ENCODE measurements at places on chromosomes 5 and 9.

DNA sequence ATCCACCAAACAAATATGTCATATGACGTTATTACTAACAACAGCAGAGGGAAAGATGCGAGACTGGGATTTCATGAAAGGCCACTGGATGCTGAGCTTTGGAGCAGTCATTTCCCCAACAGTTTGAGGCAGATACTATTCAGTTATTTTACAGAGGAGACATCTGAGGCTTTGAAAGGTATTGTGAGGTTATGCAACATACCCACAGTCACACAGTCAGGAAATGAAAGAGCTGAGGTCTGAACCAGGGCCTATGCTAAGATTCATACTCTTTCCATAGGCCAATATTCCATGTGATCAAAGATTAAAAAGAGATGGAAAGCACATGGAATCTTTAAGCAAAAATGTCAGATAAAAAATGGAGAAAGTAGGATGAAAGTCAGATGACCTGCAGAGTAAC is 63.0 kb downstream of the LPAR1 start:
- DNase-seq = no peak

- no peak for DNase-seq
Measured at GRCh38 chr5:58459146-58460001, 512 bp downstream of the PLK2 start.

DNA sequence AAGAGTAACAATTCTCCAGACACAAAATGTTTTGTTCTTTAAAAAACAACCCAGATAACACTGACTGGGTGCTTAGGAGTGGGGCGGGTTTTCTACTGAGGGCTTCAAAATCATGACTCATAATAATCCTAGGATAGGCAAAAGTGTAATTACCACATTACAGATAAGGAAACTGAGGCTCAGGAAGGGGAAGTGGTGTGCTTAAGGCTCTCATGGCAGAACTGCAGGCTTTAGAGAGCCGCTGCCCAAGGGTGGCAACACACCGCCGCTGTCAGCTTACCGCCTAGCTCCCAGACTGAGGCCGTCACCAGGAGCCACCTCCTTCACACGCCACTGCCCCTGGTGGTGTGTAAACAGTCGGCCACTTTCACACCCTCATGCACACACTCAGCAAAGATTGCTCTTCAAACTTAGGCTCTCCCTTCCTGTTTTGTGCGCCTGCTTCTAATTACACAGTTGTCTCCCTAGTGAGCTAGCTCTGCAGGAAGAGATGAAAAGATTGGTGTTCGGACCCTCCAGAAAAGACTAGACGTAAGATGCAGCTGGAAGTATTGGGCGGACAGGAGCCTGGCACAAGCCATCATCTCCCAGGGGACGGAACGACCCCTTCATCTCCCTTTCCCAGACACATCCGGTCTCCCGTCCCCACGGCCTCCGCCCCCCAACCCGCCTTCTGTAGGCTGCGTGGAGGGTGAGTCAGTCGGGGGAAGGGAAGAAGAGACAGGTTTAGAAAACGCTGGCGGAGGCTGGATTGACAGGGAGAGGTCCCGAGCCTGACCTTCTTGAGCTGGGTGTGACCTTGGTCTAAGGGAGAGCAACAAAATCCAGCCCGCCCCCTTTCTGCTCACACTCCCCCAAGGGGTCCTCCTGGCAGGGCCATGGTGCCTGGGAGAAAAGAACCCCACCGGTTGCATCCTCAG is 162.7 kb downstream of the SYK start:
- peak; percentile 45 for DNase-seq

DNA sequence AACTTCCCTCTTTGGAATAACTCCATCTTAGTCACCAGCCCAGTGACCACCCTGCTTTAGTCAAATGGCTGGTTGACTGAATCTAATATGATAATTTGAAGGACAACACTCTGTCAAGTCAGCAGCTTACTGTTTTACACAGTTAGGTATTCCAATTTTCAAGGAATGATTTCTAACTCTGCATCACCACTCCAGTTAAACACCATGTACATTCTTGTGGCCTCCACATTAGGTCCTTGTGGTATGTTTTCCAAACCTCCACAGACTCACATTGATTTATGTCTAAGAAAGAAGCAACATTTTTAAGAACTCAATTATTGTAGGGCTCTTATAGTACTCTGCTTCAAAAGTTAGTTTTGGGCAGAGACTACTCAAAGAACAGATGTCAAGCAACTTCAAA is 110.7 kb downstream of the TLE1 start:
- no peak for DNase-seq

DNA sequence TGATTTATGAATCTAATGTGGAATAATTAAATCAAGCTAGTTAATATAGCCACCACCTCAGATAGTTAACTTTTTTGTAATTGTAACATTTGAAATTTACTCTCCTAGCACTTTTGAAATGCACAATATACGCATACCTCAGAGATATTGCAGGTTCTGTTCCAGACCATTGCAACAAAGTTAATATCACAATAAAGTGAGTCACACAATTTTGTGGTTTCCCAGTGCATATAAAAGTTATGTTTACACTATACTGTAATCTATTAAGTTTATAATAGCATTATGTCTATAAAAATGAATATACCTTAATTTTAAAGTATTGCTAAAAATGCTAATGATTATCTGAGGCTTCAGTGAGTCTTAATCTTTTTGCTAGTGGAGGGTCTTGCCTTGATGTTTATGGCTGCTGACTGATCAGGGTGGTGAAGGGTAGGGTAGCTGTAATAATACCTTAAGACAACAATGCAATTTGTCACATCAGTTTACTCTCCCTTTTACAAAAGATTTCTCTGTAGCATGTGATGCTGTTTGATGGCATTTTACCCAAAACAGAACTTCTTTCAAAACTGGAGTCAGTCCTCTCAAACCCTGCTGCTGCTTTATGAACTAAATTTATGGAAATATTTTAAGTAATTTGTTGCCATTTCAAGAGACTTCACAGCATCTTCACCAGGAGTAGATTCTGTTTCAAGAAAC is 235.1 kb upstream of the ADAMTSL1 start:
- DNase-seq = no peak

DNA sequence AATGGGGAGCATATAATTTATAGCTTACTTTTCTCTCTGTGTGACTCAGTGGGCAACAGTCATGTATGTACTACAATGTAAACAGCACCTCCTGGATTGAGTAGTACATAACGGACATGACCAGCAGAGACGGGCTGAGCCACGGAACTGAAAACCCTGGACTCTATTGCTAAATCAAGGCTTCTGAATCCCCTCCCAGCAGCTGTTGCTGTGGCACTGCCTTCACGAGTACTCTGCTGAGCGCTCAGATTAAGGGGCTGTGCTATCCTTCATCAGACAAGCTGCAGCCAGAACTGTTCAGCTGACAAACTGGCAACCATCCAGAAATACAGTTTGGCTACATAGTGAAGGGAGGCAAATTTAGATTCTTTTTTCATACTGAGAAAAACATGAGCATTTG is 131.3 kb upstream of the CCDC180 start:
- no peak for DNase-seq

GRCh38 chr9:98491231-98491651 is 217.5 kb downstream of the GABBR2 start:
- DNase-seq = peak; percentile 39

- peak; percentile 21 for DNase-seq
Measured at GRCh38 chr9:101601904-101602765, 7.4 kb upstream of the PPP3R2 start.

DNA sequence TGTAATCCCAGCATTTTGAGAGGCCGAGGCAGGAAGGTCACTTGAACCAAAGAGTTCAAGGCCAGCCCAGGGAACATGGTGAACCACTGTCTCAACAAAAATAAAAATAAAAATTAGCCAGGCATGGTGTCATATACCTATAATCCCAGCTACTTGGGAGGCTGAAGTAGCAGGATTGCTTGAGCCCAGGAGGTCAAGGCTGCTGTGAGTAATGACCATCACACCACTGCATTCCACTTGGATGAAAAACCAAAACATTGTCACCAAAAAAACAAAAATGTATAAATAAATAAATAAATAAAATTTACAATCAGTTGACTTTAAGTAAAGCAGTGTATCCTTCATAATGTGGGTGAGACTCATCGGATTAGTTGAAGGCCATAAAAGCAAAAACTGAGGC is 541.4 kb downstream of the CSNK1G3 start:
- DNase-seq = no peak

- no peak for DNase-seq
Measured at GRCh38 chr5:160330212-160330611, 17.8 kb upstream of the CCNJL start.

- peak; percentile 77 for DNase-seq
Measured at GRCh38 chr9:21789541-21790037, 12.8 kb upstream of the MTAP start.

DNA sequence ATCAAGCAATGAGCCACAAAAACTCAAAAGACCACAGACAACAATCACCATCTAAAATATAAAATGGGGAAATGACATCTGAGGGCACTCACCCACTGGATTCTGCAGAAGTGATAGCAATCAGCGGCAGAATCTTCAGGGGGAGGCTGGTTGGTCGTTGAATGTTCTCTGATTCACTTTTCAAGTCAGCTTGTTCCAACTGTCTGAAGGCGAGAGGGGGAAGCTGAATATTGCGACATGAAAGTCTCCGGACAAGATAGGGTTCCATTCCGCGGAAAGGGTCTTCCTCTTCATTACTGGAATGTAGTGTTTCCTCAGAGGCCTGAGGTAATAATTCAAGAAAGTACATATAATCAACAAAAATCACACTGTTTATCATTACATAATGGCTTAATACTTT is 94.9 kb upstream of the PDE4D start:
- no peak for DNase-seq

- no peak for DNase-seq
Measured at GRCh38 chr5:180120237-180121101, 48.9 kb upstream of the RNF130 start.

DNA sequence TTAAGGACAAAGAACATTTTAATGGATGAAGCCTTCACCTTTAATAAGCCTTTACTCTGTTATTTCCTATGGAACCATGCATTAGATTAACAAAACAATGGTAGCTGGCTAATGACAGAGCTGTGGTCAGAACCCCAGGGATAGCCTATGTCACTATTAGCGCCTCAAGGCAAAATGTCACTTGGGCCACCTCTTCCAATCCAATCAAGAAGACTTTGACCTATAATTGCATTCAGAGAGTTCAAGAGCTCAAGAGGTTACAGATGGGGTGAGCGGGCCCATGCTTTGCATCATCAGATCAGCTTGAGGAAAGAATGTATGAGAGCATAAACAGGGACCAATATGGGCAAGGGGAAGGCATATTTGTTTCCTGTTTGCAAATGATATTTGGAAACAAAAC is 425.1 kb downstream of the ARHGEF28 start:
- DNase-seq = no peak

GRCh38 chr9:13759551-13759950 is 480.1 kb upstream of the MPDZ start:
- DNase-seq = no peak

GRCh38 chr5:140631831-140632365 is 1.1 kb downstream of the CD14 start:
- no peak for DNase-seq

GRCh38 chr9:119298076-119298853 is 71.0 kb downstream of the BRINP1 start:
- no peak for DNase-seq

- DNase-seq = no peak
Measured at GRCh38 chr9:911005-911404, 65.5 kb upstream of the DMRT3 start.

GRCh38 chr9:126117631-126118030 is 209.0 kb upstream of the MVB12B start:
- DNase-seq = no peak

- no peak for DNase-seq
Measured at GRCh38 chr5:2442496-2443354, 308.8 kb downstream of the IRX2 start.

DNA sequence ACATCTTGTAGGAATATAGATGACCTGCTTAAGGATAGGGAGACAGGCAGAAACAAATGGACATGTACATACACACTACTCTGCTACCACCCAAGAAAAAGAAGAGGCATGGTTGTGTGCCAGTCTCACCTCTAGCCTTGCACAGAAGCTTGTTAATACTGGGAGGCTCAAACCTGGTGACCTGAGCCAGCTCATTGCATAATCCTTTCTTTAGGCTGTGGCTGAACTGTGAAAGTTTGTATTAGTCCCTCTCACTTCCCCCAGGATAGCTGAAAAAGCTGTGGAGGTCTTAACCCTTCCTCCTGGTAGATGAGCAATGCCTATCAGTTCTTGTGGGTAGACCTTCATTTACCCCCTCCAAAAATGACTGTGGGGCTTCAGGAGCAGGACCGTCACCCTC is 28.7 kb downstream of the TPD52L3 start:
- no peak for DNase-seq

DNA sequence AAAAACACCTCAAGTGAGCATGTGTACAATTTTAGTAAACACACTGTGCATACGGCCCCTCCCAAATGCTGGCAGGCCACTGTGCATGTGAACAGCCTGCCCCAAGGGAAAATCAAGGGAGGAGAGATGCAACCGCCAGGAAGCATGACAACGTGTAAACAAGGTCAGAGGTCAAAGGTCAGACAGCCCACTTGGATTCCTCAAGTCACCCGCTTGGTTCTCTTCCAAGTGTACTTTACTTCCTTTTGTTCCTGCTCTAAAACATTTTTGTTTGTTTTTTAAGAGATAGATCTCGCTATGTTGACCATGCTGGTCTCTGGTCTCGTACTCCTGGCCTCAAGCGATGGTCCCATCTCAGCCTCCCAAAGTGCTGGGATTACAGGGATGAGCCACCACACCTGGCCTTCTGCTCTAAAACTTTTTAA is 126.7 kb upstream of the SHB start:
- no peak for DNase-seq

DNA sequence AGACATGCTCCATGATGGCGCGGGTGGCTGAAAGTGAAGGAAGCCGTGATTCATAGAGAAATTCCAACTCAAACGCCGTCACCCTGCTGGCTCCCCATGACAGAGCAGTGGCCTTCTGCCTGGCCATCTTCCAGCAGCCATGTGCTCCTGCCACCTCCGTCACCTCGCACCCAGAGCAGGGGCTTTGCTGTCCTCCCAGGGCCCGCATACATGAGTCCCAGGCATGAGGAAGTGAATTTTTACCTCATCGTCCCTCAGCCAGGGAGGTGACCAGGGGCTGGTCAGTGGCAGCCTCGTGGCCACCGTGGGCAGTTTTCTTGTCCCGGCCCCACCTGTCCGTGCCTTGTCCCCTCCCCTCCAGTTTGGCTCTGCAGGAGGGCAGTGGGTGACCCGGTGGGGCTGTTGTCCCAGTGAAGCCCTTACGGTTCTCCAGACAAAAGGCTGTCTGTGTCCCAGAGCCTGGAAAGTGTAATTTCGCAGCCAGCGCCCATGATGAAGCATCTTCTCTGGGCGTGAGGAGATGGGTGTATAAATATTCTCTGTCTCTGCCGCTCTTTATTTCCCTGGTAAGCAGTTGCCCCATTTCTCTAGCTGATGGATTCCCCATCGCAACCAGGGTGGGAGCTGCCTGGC is 124.0 kb upstream of the LMX1B start:
- DNase-seq = no peak

DNA sequence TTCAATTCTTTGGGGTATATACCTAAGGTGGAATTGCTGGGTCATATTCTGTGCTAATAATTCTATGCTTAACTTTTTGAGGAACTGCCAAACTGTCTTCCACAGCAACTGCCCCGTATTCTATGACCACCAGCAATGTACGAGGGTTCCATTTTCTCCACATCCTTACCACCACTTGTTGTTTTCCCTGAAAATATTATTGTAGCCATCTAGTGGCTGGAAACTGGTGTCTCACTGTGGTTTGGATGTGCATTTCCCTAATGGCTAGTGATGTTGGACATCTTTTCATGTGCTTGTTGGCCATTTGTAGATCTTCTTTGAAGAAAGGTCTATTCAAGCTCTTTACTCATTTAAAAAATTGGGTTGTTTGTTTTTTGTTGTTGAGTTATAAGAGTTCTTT is 30.7 kb downstream of the MSX2 start:
- no peak for DNase-seq

All from activated CD4-positive, alpha-beta T cell treated with anti-CD3 and anti-CD28 coated beads, Interleukin-2, Interleukin-4, amounts not matched to agents 100 ng/mL and 50 ng/mL, durations not matched to agents 16 hours and 8 hours (primary cell).